CD4-positive, alpha-beta T cell treated with Interleukin-21 for 1 hour (primary cell): ENCODE measurements at places on chromosomes 6 and 20.
A peak's percentile ranks its signal among the peaks of the same experiment; 100 is the strongest.

- DNase-seq: no peak
Measured at GRCh38 chr20:52004018-52004417, 187.6 kb downstream of the ZFP64 start.

- no peak for DNase-seq
Measured at GRCh38 chr6:73002588-73002987, 222.7 kb downstream of the KHDC1L start.

DNA sequence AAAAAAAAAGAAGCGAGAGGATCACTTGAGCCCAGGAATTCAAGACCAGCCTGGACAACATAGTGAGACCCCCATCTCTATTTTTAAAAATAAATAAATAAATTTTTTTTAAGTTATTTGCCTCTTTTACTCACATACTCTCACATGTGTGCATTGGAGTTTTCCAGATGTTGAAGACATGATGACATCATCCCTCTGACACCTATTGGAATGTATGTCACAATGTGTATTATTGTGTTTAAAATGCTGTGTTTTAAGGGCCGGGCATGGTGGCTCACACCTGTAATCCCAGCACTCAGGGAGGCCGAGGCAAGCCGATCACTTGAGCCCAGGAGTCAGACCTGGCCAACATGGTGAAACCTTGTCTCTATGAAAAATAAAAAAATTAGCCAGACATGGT, 17.8 kb upstream of the BTN1A1 start:
- no peak for DNase-seq

GRCh38 chr6:151475653-151476523, 17.9 kb upstream of the CCDC170 start:
- peak; percentile 61 for DNase-seq

- DNase-seq: peak; percentile 92
Measured at GRCh38 chr6:33314515-33314942, 651 bp upstream of the TAPBP start.

DNA sequence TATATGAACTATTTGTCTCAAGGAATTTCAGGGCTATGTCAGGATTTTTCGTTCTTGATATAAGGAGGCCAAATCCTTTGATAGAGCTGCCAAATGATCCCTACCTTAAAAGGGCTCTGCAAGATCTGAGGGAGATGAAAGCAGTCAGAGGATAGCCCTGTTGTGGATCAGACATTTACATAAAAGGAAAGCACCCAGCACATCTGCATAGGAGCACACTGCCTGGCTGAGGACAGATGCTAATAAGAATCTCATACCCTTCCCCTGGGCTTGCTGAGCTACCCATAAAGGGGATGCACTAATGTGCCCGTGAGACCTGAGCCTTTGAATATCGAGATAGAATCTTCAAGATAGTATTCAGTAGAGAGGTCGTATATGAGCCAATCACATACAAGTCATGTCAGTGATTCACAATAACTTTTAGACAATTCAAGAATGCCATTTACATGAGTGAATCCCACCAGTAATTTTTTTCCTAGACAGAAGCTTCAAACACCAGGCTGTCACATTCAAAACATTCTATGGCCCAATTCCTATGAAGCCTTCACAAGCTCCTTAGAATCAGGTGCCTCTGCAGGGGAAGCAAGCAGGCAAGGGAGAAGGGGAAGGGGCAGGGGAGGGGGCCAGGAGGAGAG, 71.1 kb downstream of the STMND1 start:
- no peak for DNase-seq

GRCh38 chr6:169903122-169903521, 151.7 kb downstream of the ERMARD start:
- DNase-seq: no peak

- DNase-seq: no peak
Measured at GRCh38 chr6:149306967-149307366, 10.5 kb upstream of the TAB2 start.

GRCh38 chr6:13688692-13689196, 22.9 kb downstream of the RANBP9 start:
- no peak for DNase-seq

DNA sequence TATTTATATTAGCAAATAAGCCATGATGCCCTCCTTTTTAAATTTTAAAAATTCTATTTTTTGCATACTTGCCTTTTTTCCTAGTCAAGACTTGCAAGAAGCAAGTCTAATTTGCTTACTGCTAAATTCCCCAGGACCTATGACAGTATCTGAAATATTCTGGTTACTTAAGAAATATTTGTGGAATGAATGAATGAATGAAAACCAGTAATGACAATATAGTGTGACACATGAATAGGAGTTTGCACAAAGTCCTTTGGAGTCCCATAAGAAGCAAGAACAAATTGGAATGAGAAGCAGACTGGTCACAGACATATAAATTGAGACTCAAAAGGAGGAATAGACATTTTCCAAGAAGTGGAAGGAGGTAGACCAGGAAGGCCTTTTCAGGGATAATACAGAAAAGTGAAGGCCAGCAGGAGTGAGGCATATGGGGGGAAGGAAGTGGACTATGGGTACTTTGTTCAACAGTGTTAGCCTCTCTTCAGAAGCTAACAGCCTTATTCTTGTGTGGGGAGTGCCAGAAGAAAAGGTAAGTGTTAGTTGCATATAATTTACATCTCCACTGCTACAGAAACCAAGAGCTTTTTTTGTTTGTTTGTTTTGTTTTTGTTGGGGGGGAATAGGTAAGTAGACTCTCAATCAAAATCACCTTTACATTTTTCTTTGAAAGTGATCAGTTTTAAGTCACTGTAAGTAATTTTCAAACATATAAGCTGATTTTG, 93.6 kb upstream of the FAM184A start:
- DNase-seq: no peak

DNA sequence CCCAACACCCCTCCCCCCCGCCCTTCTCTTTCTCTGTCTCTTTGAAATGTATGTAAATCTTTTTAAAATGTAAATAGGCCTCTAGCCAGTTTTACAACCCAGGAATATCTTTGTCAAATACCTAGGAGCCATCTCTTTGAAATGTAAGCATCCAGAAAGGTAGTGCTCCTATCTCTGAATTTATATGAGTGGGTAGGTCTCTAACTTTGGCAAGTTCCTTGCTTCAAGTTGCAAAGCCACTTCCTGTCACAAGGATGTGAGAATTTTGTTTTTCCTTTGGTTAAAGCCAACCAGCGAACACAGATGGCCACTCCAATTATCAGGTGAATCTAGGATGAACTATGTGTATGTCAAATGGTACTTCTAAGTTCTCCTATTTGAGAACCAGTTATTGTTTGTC, 6.2 kb upstream of the DEFB132 start:
- DNase-seq: no peak

- no peak for DNase-seq
Measured at GRCh38 chr20:44728801-44729443, 13.8 kb downstream of the CCN5 start.

- no peak for DNase-seq
Measured at GRCh38 chr6:127148511-127148910, 30.0 kb downstream of the RSPO3 start.

DNA sequence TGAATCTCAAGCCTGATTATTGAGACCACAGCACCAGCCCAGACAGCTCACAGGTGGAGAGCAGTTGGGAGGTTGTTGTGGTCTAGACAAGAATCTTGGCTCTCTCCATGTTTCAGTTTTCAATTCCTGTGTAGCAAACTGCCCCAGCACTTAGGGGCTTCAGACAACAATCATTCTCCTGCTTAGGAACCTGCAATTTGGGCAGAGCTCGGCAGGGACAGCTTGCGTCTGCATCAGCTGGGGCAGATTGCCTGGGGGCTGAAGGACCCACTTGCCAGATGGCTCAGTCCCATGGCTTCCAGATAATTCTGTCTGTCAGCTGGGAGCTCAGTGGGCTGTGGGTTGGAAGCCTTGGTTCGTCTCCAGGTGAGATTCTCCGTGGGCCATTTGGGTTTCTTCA, 6.9 kb downstream of the TGM6 start:
- no peak for DNase-seq

DNA sequence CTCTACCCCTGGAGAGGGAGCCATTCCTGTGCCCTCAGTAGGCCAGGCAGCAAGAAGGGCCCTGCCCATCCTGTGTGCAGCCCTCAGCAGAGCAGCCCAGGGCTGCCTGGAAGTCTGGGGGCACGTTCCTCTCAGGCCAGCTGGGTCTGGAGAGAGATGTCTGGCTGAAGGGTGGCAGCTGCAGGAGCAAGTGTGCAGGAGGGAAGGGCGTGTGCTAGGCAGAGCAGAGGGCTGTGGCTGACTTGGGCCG, 62.7 kb downstream of the NOL4L start:
- no peak for DNase-seq
